ENCODE measurements at places on chromosomes 1 and 21.

GRCh38 chr1:225735252-225736149 is 42.1 kb upstream of the SRP9 start:
- no peak for DNase-seq

DNA sequence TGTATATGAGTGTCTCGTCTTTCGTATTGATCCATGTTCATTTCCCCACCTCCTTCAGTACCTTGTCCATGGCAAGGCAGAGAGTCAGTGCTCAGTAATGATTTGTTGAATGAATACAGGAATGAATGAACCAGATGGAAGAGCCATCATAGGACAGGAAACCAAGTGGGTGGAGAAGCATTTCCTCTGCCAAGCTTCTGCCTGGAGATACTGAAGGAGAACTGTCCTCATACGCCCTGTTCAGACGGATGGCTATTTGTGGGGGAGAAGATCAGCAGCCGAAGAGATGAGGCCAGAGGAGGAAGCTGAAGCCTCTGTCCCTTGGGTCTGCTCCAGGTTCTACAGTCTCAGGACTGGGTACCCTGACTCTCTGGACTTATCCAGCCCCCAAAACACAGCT is 5.8 kb downstream of the FAM43B start:
- DNase-seq, result no peak

DNA sequence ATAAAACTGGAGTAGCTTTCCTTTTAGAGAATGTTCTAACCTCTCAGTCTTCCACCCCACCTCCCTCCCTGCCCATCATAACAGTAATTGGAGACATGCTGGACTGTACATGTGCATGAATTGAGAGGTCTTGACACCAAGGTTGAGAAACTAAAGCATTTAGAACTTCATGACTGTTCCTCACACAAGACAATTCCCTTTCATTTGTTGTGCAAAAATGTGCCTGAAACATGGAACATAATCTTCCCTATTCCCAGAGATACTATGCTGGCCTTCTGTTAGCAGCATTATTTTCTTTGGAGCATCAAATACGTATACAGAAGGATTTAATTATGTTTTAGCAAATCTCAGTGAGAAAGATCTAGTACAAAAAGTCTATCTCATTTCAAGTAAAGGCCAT is 97.5 kb upstream of the KCNE2 start:
- no peak for DNase-seq

- no peak for DNase-seq
These were observed 3.5 kb downstream of the NBL1 start for GRCh38 chr1:19647643-19648042.

GRCh38 chr1:62726011-62726442 is 37.8 kb upstream of the DOCK7 start:
- DNase-seq, result no peak

- no peak for DNase-seq
These were observed 27.4 kb downstream of the AKNAD1 start for GRCh38 chr1:108829498-108829916.

GRCh38 chr1:94284476-94284875 is 47.1 kb upstream of the ARHGAP29 start:
- no peak for DNase-seq

GRCh38 chr1:209304166-209304565 is 279.3 kb upstream of the CAMK1G start:
- DNase-seq, result no peak

DNA sequence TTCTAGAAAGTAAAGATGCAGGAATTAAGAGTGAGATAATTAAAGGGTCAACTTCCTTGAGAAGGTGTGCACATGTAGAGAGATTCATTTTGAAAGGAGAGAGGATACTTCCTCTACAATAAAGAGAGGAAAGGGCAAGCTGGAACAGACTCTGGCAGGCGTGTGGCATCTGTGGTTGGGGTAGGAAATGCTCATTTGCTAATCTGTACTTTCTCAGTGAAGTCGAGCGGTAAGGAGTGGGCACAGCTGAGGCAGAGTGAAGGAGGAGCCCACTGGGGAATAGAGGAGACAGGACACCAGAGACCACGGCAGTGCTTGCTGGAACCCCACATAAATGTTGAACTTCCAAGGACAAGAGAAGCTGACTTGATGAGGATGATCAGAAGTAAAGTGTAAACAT is 49.1 kb downstream of the PCSK9 start:
- DNase-seq, result no peak

DNA sequence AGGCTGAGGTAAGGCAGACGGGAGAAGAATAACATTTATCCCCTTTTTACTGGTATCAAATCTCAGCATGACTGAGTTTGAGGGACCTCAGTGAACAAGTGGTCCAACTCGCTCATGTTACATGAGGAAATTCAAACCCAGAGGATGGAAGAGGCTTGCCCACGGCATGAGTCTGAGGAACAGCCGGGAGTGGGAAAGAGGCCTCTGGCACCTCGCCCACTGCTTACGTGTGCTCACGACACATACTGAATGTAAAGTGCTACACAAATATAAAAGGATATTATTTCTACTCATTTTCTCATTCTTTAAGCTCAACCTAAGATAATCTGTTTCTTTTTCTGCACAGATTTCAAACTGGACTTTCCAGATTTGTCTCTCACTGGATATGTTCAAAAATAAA is 14.7 kb downstream of the BEND5 start:
- DNase-seq, result no peak

GRCh38 chr21:29718081-29718815 is 221.5 kb downstream of the GRIK1 start:
- no peak for DNase-seq

DNA sequence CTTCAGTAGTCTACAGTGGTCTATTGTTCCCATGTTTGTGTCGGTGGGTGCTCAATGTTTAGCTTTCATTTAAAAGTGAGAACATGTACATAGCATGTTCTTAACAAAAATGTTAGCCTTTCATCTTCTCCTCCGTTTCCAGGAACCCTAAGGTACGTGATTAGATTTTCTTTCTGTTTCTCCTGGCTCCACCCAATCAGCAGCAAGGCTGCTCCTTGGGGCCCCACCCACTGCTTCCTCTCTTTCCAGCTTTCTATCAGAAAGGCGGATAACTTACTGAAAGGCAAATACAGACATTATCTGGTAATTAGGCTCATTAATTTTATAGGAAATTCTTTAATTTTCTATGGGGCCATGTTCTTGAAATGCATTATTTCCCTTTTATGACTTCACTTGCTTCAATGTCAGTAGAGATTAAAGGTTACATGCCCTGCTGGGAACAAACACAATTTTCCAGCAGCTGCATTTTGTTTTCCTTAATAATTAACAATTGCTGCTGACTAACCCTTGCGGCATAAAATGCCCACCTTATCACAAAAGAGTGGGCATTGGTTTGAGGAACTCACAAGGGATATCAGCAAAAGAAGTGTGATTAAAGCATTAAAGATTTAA is 324.9 kb upstream of the SNX7 start:
- DNase-seq, result no peak

DNA sequence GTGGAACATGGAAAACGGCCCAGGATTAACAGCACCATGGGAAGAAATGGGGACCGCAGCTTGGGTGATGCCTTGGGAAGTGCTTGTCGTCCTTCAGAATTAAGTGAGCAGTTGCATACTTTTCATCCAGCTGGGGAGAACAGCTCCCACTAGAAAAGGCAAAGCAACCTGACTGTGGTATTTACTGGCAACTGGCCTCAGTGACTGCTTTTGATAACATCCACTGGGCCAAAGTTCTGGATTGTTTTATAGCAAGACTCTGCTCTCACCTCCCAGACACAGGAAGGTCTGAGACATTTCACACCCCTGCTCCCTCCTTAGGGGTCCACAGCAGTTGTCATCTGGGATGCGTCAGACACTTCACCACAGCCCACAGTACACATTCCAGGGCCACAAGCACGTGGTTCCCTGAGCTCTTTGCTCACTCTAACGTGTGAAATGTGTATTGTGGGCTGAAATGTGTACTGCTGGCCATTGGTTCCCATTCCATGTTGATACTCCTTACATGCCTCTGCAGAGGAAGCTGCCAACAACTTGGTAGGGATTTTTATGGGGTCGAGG is 6.6 kb downstream of the PAPPA2 start:
- no peak for DNase-seq

- DNase-seq, result no peak
These were observed 13.2 kb downstream of the SYT2 start for GRCh38 chr1:202697038-202697437.

GRCh38 chr1:212302745-212303383 is 17.7 kb downstream of the PPP2R5A start:
- no peak for DNase-seq

DNA sequence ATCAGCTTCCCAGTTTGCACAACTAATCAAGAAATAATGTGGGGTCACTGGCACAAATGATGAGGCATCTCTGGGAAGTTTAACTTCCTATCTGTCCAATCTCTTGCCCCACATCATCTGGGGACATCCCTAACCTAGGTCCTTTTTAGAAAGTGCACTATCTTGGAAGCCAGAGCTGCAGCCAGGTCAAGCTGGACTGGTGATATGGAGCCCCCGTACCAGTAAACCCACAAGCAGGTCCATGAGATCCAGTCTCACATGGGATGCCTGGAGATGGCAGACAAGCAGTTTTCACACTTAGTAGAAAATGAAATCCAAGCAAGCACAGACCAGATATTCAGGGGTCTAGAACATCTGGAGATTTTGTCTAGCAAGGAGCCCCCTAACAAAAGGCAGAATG is 27.5 kb upstream of the BSDC1 start:
- DNase-seq, result no peak

- DNase-seq, result no peak
These were observed 127.2 kb downstream of the KAZN start for GRCh38 chr1:14725695-14726094.

DNA sequence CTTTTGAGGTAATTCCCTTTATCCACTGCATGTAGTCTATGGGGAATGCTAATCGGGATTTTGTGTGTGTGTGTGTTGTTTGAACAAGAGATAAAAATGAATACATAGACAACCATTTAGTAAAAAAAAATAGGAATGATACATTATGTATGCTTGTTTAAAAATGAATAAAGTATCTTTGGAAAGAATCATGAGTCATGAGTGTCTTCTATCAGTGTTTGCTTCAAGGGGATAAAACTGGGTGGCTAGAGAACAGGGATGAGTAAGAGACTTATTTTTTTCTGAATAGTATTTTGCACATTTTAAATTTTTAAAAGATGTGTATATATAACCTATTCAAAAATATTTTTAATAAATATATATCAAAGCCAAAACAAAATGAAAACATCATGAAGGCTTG is 839.4 kb upstream of the ADGRL4 start:
- no peak for DNase-seq

DNA sequence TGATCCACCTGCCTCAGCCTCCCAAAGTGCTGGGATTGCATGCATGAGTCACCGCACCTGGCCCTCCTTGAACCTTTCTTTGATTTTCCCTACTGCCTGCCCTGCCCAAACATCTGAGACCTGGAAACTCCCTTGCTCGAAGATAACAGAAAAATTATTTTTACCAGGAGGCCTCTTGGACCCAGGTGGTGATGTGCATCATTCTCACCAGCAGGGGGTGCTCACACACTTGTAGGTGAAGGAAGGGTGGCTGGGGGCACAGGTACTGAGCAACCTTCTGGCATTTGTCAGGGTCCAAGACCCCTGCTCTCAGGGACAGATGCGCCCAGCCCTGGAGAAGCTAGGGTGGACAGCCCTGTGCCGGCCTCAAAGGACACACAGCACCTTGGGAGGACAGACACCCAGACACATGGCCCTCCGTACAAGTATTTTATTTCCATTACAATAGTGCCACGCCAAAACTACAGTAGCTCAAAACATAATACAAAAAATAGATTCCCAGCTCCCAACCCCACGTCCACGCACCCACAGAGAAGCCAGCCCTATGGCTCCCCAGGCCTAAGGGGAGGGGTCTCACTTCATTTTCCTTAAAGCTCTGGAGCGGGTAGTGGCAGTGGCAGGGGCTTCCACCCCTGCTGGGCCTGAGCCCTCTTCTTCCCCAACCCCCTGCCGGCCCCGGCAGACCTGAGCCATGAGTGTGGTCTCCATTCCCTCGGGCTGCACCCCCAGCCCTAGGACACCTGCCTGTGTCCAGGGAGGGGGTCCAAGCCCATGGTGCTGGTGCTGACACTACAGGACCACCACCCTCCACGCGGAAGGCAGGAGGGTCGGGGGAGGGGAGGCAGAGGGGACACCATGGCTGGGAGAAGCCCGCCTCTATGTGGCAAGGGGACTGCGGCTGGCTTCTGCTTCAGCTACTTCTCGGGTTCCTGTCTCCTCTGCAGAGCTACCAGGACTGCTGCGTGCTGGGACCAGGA is 40.4 kb upstream of the EIF4G3 start:
- DNase-seq, result peak; percentile 77

- no peak for DNase-seq
These were observed 9.5 kb downstream of the CD5L start for GRCh38 chr1:157831968-157832626.

GRCh38 chr1:205774198-205775014 is 876 bp downstream of the RAB29 start:
- DNase-seq, result peak; percentile 50

GRCh38 chr1:96308314-96308713 is 413.3 kb upstream of the PTBP2 start:
- DNase-seq, result no peak

DNA sequence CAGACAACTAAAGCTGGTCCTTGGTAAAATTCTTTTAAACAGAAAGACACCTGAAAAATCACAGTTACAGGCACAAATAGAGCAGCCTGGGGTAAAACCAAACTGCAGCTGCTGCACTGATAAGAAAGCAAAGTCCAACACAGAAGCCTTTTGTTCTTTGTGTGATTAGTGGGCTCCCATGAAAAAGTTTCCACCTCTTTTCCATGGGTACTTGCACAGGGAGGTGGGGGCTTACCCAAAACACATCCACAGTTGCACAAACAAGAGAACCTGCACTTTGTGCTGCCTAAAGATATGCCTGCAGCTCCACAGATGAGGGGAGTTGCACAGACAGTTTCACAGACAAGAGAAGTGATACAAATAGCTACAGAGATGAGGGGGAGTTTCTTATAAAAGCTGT is 106.7 kb upstream of the SLC5A9 start:
- DNase-seq, result no peak

GRCh38 chr21:34619841-34620665 is 5.1 kb upstream of the RCAN1 start:
- no peak for DNase-seq

GRCh38 chr1:56975446-56975845 is 9.6 kb upstream of the C8B start:
- no peak for DNase-seq

GRCh38 chr1:241225741-241226140 is 131.3 kb downstream of the RGS7 start:
- DNase-seq, result no peak

DNA sequence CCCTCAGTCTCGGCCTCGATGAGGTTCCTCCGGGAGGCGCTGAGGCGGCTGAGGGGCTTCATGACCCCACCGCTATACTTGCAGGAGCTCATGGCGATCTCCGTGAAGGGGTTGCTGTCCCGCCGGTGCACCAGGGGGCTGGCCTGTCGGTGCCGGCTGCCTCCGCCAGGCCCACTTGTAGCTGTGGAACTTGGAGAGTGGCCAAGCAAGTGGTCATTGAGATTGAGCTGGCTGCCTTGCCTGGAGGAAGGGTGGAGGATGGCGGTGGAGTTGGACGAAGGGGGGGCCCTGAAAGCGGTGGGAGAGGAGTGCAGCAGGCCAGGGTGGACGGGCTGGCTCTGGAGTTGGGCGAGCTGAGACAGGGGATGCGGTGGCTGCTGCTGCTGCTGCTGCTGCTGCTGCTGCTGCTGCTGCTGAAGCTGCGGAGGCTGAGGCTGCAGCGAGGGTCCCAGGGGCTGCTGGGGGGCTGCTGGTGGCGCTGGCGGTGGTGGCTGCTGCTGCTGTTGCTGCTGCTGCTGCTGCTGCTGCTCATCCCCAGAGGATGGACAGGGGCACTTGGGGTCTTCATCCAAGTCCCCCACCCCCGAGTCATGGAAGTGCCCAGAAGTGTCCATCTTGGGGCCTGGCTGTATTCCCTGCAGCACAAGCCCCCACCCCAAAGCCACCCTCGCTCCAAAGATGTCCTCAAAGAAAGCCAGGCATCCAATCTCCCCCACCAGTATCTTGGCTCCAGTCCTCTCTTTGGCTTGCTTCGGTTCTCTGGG is 548 bp downstream of the KCNN3 start:
- DNase-seq, result peak; percentile 51
